IPS-NIHi11 (cell line): ENCODE measurements at places on chromosomes 7 and 10.

DNA sequence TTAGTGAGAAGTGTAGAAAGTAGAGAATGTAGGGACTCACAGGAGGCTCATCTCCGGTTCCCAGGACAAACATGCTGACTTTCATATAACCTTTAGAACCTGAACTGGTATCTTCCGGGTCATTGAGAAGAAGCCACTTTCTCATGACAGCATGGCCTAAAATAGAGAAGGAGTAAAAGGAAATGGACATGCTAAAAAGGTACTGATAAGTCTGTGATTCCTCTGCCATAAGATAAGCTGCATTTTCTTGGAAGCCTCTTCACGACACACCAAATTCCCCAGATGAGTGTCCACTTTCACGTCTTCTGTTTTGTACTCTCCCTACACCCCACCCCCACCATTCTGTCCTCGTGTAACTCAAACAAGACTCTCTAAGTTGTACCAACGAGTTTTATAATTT lies 79.9 kb downstream of the MYOF start:
- no peak for DNase-seq

DNA sequence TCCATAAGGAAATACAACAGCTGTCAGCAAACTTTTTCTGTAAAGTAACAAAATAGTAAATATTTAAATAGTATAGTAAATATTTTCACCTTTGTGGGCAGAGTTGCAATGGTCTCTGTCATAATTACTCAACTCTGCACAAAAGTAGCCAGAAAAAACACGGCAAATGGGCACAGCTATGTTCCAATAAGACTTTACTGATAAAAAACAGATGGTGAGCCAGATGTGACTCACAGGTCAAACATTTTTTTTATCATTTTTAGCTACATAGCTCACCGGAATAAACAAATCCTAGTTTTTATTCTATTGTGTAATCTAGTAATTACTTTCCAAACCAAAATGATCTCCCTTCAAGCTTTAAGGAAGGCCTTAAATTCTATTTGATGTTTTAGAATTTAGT lies 55.3 kb downstream of the NCAPG2 start:
- DNase-seq, result no peak

DNA sequence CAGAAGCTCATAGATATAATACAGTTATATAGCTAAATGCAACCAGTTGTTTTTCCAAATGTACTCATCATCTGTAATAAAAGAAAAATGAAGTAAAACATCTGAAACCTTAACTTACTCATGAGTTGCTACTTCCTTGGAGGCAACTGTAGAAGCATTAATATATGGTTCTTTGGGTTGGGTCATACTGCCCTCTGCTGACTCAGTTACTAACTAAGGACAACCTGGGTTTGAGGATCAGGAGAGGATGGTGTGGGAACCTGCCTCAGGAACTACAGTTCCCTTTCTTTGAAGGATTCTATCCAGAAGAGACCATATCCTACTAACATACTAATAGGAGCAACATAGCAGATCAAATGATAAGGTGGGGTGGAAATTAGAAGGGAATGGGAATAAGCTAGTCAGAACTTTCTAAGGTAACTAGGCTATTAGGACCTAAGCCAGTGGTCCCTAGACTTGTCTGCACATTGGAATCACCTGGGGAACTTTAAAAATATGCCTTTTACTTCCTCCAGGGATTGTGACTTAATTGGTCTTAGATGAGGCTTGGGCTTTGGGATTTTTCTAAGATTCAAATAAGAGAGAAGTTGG lies 20.7 kb downstream of the COX15 start:
- DNase-seq, result peak; percentile 40

GRCh38 chr10:103481974-103482531 lies 3.0 kb upstream of the CALHM3 start:
- DNase-seq, result peak; percentile 60

- peak; percentile 22 for DNase-seq
Observed at GRCh38 chr10:17547060-17547459, 70.1 kb downstream of the HACD1 start.

DNA sequence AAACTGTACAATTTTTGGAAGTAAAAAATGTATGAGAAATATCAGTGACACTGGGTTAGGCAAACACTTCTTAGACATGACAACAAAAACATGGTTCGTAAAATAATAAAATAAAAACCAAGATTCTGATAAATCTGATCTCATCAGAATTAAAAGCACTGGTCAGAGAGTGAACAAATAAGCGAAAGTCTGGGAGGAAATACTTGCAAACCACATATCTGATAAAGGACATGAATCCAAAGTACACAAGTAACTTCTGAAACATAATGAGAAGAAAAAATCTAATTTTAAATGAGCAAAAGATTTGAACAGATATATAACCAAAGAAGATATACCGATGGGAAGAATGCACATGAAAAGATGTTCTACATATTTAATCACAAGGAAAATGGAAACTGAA lies 91.5 kb downstream of the RTKN2 start:
- no peak for DNase-seq

- DNase-seq, result no peak
Observed at GRCh38 chr7:149248777-149249176, 9.3 kb downstream of the ZNF212 start.

DNA sequence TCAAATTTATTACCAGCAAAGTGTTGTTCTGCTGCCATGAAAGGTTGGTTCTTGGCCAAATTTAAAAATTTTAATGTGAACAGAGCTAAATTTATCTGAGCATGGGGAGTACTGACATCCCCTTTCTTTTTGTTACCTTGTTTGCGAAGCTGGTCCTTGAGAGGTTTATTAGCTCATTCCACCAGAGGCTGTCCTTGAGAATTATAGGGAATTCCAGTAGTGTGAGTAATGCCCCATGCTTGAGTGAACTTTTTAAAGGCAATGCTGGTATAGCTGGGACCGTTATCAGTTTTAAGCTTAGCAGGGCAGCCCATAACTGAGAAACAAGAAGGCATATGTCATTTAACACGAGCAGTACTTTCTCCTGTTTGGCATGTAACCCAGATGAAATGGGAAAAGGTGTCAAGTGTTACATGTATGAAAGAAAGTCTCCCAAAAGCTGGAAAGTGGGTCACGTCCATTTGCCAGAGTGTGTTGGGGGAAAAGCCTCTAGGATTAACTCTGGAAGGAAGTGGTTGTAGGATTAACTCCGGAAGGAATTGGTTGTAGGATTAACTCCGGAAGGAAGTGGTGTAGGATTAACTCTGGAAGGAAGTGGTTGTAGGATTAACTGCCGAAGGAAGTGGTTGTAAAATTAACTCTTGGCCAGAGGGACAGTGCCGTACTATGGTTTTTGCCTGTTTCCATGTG lies 37.3 kb upstream of the AKR1C2 start:
- DNase-seq, result no peak

DNA sequence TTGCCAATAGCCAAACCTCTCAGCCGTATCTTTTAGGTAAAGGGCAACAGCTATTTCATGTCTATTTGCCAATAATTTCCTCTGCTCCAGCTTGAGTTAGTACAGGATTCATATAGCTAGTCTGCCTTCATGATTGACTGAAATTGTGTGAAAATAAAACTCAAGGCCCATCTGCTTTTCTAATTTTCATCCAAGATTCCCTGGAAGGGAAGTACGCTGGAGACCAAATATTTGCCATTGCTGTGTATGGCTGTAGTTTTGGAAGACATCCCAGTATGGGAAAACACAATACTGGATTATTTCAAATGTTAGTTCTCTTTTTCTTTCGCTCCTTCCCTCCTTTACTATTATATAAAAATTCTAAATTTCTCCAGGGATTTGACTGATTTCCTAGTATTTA lies 652.4 kb downstream of the CNTNAP2 start:
- DNase-seq, result no peak

DNA sequence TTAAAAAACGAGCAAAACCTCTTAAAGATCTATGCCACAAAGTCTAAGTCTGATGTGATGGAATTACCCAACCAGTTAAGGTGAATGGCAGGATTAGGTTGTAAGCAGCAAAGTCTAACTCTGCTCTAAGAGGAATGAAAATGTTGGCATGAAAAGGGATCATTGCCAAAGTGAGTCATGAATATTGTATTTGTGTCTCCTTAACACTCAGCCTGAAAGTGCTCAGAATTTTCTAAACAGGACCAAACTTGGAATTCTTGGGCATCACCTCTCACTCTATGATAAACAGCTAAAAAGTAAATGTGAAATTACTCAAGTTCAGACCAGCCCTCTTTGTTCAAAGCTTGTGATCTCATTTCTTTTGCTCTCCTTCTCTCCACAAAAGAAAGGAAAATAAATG lies 27.0 kb downstream of the PPP1R3A start:
- no peak for DNase-seq

DNA sequence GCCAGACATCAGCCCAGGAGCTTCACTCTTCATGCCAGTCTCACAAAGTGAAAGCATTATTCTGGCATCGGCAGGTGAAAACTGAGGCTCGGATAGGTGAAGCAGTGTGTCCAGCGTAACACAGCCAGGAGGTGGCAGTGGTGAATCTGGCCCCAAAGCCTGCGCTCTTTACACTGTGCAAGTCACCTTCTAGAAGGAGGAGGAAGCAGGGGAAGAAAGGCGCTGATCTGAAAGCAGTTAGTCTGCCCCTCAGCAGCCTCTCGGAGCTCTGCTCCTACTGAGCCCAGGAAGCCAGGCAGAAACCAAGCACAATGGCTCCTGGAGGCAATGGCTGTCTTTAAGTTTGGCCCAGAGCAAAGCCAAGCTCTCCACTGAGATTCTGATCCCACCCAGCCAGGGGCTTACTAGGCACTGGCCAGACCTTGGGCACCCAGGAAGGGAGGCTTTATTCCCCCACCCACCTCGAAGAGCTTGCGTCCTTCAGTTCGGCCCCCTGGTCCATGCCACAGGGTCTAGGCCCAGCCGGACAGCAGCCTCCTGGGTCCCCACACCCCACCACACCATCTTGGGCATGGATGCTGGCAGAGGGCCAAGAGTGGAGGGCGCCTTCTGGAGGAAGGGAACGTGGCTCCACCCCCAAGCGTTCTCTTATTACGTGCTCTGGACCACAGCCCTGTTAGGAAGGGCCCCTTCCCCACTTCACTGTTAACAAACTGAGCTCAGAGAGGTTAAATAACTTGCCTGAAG lies 104.5 kb downstream of the GRID1 start:
- DNase-seq, result peak; percentile 78

- no peak for DNase-seq
Observed at GRCh38 chr10:110457851-110458250, 39.9 kb upstream of the DUSP5 start.

DNA sequence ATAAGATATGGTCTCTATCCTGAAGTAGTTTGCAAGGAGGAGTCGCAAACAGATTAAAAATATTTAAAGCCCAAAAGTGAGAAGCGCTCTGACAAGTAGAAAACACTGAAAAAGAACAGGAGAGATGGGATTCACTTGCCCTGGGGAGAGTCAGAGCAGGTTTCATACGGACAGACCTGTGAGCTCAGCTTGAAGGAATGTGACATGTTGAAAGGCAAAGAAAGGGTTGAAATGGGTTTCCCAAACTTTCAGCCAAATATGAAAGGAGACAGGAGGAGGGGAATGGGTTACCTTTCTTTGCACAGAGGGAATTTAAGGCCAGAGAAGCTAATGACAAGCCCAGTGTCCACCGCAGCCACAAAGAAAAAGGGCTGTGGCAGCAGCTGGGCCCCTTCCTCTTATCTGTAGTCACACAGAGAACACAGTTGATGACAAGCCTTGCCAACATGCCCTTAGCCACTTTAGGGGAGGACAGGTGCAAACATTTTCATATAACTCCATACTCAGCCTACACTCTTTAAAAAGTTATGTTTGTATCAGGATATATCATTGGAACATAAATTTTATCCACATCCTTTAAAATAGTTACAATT lies 14.9 kb downstream of the HOXA1 start:
- no peak for DNase-seq

DNA sequence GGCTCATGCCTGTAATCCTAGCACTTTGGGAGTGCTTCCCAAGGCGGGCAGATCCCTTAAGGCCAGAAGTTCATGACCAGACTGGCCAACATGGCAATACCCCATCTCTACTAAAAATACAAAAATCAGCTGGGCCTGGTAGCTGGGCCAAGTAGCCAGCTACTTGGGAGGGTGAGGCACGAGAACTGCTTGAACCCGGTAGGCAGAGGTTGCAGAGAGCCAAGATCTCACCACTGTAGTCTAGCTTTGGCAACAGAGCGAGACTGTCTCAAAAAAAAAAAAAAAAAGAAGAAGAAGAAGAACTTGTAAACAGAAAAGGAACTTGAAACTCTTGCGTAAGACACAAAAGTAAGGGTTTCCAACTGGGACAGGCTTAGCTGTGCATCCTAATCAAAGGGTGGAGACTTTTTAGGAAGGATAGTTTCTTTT lies 5.6 kb upstream of the IFIT2 start:
- no peak for DNase-seq

GRCh38 chr7:116576350-116577319 lies 51.8 kb downstream of the CAV1 start:
- DNase-seq, result no peak

- DNase-seq, result no peak
Observed at GRCh38 chr7:2164646-2165045, 68.1 kb downstream of the MAD1L1 start.

GRCh38 chr7:131111081-131111576 lies 216.5 kb upstream of the MKLN1 start:
- no peak for DNase-seq

DNA sequence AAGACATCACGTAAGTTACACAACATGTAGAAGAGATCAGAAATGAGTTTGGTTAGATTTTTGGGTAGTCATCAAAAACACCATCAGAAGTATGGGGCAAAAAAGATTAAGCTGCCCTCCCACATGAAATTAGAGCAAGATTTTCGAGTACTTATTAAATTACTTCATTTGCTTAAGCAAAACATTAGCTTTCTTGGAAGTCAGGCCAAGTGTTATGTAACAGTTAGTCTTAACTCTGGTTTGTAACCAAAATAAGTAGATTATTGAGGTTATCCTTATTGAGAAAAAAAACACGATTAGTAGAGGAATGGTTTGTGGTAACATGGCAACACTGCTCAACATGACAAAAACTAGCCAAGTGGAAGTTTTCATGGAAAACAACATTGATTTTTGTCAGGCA lies 37.9 kb downstream of the HBP1 start:
- no peak for DNase-seq

DNA sequence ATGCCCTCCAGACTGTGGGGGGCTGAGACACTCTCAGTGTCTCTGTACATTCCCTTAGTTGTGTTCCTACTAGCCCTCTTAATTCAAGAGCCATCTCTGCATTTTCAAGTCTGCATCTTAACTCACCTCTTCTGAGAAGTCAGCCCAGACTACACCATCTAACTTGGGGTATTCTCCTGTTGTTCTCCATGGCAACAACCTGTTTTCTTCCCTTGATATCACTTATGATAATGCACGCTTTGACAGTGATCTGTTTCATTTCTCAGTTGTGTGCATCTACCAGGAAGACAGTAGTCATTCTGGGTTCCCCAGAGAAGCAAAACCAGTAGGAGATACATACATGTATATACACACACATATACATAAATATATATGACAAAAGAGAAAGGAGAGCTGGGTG lies 707.3 kb upstream of the IGFBP3 start:
- DNase-seq, result no peak

DNA sequence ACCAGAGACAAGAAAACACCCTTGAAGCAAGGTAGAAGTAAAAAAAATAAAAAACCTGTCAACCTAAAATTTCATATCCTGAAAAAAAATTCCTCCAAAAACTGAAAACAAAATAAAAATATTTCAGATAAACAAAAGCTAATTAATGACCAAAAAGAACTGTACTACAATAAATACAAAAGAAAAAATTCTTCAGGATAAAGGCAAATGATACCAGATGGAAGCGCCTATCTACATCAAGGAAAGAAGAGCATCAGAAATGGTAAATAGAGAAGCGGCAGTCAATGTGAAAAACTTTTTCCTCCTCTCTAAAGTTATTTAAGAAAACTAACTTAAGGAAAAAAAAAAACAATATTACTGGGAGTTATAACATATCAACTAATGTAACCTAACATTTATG lies 79.8 kb downstream of the RSU1 start:
- no peak for DNase-seq

GRCh38 chr7:65444899-65445823 lies 71.5 kb downstream of the ZNF92 start:
- no peak for DNase-seq
